ENCODE measurements at places on chromosomes 4 and X.

- DNase-seq, result no peak
These were observed 5.3 kb downstream of the OCRL start for GRCh38 chrX:129545408-129545807.

- no peak for DNase-seq
These were observed 1.9 kb upstream of the NEUROG2 start for GRCh38 chr4:112517911-112518310.

DNA sequence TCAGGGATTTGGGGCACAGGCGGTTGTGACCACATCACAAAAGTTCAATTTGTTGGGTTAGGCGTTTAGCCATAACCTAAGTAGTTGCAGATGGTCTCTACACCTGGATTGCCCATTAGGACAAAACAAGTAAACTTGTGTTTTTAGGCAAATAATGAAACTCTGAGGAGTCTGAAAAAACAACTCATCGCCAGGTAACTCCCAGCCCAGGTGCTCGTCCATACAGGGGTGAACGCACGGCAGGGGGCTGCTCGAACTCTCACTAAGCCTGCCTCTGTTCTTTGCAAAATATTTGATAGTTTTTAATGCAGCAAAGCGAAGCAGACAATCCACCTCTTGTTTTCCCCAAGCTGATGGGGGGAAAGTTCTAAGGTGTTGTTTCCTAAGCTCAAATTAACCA, 559 bp upstream of the RHOH start:
- no peak for DNase-seq

- DNase-seq, result no peak
These were observed 19.5 kb downstream of the L1CAM start for GRCh38 chrX:153866302-153867019.

GRCh38 chr4:106201373-106201772, 114.6 kb downstream of the TBCK start:
- no peak for DNase-seq

GRCh38 chrX:133838761-133839676, 146.4 kb downstream of the GPC3 start:
- peak; percentile 19 for DNase-seq

- no peak for DNase-seq
These were observed 61.6 kb downstream of the RGS12 start for GRCh38 chr4:3354455-3354811.

DNA sequence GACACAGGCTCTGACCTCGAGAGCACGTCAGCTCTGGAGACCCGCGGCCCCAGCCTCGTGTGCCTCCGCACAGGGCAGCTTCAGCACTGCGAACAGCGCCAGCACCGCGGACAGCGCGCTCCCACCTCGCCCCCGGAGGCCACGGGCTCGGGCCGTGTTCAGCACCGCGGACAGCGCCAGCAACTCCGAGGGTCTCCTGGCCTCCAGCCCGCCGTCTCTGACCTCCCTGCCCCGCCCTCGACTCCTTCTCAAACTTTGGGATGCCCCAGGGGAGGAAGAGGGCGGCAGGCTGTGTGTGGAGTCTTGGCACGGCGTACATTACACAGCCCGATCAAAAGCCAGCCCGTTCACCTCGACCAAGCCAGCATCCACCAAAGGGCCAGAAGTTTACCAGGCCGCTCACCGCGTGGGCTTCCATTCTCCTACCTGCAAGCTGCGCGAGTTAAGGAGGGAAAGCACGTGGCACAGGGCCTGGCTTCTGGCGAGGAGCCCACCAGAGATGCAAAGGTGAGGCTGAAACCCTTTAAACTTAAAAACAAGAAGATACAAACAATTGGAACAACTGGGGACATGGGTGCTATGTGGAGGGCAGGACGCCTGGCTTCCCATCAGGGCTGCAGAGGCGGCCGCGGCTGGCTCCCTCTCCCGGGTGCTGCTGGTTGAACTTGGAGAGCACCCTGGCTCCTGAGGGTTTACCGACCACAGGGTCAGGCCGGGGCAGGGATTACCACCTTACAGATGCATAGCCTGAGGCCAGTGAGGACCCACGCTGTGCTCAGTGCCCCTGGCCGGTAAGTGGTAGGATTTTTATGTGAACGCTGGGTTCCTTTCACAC, 4.5 kb upstream of the NKX1-1 start:
- DNase-seq, result no peak

- DNase-seq, result no peak
These were observed 29.9 kb downstream of the SOWAHB start for GRCh38 chr4:76867880-76868655.

DNA sequence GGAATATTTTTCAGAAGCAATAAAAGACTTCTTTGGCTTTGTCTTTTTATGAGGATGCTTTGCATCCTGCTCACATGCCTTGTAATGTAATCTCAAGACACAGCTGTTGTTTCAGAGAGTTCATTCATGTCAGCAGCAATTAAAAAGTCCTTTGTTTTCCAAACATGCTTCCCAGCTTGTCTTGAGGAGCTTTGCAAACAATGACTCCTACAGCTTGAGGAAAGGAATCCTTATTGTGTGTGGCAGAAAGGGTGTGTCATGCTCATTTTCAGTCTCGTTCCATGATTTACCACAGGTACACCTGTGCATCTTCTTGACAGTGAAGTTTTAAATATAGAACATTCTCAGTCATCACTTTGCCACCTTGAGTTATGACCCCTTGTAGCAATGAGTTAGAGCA, 139.2 kb upstream of the AADAT start:
- no peak for DNase-seq

DNA sequence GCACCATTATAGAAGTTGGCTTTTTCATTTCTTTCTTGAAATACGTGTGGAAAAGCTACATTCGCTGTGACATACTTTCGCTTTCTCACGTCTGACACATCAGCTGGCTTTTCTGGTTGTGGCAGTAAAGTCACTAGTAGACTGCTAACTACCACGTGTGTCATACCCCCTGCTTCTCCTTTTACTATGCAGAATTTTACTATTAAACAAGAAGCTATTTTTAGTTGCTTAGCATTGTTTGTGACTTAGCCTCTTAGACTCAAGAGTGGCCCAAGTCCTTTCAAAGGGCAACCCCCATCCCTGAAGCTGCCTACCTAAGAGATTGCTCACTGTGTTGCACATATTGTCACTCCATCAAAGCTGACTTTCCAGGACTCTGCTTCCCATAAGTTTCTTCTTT, 2.1 kb upstream of the IL2 start:
- DNase-seq, result no peak

GRCh38 chr4:41323179-41323578, 66.5 kb downstream of the UCHL1 start:
- DNase-seq, result no peak

DNA sequence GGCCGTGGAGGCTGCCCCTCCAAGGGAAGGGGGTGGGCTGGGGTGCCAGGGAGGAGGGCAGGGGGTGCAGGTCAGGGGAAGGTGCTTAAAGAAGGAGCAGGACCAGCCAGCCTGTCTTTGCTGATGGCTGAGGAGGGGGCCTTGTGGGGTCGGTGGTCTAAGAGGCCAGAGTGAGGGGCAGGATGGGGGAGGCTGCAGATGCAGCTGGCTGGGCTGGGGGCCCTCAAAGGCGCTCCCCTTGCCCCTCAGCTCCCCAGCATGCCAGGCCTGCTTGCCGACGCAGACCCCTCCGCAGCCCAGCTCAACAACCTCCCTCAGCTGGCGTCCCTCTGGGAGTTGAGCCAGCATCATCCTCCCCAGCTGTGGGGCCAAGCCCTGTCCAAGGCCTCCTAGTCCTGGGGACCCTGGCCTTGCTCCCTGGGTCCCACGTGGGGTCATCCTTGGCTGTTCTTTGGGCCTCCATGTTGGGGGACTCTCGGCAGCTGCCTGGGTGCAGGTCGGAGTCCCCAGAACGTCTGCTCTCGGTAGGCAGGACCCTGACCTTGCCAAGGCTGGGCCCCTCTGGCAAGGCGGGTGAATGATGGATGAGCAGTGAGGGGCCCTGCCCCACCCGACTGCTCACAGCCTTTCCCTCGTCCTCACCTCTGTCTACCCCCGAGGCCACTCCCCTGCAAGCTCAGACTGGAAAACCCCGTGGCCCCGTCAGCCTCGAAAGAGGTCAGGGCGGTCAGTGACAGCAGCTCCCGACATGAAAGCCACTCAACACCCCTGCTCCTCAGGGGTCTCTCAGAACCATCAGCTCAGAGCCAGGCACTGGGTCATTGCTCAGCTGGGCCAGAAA, 119.4 kb downstream of the FAM53A start:
- DNase-seq, result no peak

DNA sequence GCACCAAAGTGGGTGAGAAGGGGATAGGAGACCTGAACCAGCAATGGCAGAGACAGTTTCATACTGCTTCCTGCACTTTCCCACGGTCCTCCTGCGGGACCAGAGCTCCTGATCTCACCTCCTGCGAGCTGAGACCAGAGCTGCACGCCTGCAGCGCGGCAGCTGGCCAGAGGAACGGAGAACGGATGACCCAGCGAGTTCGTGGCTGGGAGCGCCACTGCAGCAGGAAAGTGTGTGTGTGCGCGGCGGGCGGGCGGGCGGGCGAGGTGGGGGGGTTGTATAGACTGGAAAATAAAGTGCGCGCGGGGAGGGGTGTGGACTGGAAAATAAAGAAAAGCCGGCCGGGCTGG, 16.5 kb downstream of the MCF2 start:
- DNase-seq, result no peak

- no peak for DNase-seq
These were observed 172.6 kb downstream of the AMELX start for GRCh38 chrX:11465648-11466411.

GRCh38 chrX:127861611-127862010, 190.6 kb downstream of the ACTRT1 start:
- DNase-seq, result no peak

DNA sequence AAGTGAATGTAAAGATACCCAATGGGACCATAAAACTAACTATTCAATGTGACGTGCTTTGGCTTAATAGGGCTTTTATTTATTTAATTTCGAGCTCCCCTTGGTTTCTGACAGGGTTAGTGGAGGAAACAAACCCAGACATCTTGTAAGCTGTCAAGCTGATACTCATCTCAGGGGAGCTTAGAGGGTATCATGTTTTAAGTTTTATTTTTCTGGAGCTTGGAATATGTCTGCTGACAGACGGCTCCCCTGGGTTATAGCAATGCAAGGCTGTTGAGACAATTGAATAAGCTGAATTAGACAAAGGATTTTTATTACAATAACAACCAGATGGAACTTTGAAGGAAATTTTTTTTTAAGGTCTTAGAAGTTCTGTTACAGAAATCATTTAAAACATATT, 456.5 kb downstream of the IL1RAPL1 start:
- no peak for DNase-seq

- DNase-seq, result peak; percentile 57
These were observed 1.0 kb downstream of the AGA start for GRCh38 chr4:177441061-177441802.

DNA sequence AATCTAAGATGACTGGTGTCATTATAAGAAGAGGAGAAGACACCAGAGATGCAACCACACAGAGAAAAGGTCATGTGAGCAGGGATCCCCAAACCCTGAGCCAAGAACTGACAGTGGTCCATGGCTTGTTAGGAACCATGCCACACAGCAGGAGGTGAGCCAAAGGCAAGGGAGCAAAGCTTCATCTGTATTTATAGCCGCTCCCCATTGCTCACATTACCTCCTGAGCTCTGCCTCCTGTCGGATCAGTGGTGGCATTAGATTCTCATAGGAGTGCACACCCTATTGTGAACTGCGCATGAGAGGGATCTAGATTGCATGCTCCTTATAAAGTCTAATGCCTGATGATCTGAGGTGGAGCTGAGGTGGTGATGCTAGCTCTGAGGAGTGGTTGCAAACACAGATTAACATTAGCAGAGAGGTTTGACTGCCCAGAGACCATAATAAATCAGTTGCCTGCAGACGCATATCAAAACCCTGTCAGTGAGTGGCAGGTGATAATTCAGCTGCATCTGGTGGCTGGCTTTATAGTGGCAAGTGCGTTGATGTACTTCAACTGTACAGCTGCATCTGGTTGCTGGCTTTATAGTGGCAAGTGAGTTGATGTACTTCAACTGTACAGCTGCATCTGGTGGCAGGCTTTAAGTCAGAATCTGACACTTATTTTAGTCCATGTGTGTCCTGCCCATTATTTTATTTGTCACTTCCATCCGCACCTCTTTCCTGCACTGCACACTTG, 19.8 kb upstream of the CXCL2 start:
- DNase-seq, result no peak

GRCh38 chr4:56755901-56756300, 65.6 kb downstream of the SPINK2 start:
- DNase-seq, result no peak

GRCh38 chr4:172125443-172125842, 312.2 kb downstream of the GALNTL6 start:
- DNase-seq, result no peak

DNA sequence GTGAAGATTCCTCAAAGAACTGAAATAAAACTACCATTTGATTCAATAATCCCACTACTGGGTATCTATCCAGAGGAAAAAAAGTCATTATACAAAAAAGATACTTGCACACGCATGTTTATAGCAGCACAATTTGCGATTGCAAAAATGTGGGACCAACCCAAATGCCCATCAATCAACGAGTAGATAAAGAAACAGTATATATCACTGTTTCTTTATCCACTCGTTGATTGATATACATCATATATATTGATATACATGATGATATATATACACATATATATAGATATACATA, 13.6 kb upstream of the AFP start:
- DNase-seq, result no peak

- no peak for DNase-seq
These were observed 214.6 kb upstream of the FAM241A start for GRCh38 chr4:111930659-111931058.

- no peak for DNase-seq
These were observed 54.0 kb upstream of the PACRGL start for GRCh38 chr4:20646287-20646686.

GRCh38 chrX:36869457-36869856, 138.7 kb upstream of the FAM47C start:
- no peak for DNase-seq

GRCh38 chrX:153590961-153591956, 7.7 kb downstream of the CCNQ start:
- no peak for DNase-seq

GRCh38 chr4:23091711-23092110, 399.0 kb downstream of the GBA3 start:
- DNase-seq, result no peak

- DNase-seq, result no peak
These were observed 14.6 kb downstream of the HAND2 start for GRCh38 chr4:173515458-173515857.

DNA sequence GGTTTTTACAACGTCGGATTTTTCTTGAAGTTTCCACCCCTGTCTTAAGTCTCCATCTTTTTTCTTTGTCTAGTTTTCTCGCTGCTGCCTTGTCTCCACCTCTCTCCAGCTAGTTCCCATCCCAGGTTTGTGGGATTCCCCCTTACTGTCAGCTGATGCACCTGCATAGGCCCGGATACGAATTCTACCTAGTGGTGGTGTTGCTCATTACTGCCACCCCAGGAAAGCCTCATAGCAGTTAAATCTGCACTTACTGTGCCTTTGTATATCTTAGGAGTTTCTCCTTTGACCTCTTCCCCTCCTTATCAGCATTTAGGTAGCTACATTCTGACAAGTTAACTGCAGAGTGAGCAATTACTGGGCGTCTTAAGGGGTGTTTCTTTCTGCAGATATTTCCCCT, 1693.1 kb upstream of the TENM3 start:
- DNase-seq, result no peak

- DNase-seq, result no peak
These were observed 27.8 kb downstream of the FRYL start for GRCh38 chr4:48752246-48752645.
